ENCODE measurements at places on chromosomes 6 and 20.

- DNase-seq = peak; percentile 29
Observed at GRCh38 chr6:167898673-167899311, 72.1 kb downstream of the AFDN start.

DNA sequence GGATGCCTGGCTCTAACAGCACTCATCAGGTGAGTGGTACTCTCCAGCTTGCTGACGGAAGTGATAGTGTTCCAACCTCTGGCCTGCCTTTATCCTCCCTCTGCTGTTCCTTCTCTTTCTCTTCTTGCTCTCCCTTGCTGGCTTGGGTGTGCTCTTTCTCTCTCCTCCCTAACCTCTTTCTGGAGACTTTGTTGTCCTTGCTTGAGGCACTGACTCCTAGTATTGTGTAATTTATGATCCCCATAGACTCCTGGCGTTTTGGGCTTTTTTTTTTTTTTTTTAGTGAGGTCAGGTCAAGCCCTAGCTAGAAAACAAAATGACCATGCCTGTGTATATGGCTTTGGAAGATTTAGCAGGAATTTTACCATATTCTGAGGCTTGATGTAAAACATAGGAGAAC is 84.7 kb upstream of the MRAP2 start:
- no peak for DNase-seq

- DNase-seq = peak; percentile 22
Observed at GRCh38 chr6:27092316-27092692, 155.2 kb upstream of the PRSS16 start.

DNA sequence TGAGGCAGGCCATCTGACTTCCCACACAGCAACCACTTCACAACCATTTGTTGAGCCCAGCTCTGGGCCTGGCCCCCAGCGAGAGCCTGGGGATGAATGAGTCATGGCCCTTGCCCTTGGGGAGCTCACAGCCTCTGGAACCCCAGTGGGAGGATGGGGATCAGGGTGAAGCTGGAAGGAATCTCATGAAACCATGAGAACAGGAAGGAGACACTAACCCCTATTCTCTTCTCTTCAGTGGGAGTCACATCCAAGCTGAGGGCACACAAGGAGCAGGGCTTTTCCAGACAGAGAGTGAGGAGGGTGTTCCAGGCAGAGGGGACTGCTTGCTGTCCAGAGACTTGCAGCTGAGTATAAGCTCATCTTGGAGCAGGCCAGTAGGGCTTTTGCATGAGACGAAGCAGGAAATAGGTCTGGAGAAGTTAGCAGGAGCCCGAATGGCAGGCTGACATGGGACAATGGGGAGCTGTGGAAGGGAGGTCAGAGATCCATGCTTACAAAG is 7.5 kb downstream of the FOXS1 start:
- peak; percentile 72 for DNase-seq

GRCh38 chr6:52115145-52115741 is 27.8 kb upstream of the PKHD1 start:
- DNase-seq = no peak

DNA sequence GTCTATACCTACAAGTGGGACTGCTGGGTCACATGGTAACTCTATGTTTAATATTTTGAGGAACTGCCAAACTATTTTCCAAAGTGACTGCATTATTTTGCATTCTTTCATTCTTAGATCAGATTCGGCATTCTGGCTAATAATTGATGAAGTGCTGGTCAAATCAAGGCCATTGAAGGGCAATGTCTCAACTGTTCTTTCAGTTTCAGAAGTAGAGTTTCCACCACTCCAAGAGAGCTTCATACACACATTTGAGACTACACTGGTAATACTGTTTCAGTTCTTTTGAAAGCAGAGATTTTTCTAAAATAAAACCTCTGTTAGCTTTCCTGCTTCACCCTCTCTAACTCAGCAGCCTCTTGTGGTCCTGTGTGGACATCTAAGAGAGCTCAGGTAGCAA is 154.5 kb downstream of the CFAP61 start:
- DNase-seq = no peak

DNA sequence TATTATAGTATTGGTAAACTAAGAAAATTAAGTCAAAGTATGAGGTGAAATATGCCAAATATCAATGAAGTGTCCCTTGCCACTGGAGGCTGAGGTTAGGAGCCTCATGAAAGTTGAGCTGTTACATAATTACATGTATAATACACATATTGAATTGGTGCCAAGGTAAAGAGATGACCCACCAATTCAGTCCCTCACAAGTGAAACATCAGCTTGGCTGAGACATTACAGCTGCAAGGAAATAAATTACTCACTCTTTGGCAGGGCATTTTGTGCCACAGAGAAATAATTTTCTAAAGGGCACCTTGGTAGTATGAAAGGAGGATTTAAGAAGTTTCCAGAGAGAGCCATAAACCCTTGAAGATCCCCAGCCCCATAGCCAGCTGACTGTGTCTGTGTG is 127.4 kb downstream of the ADGRG6 start:
- DNase-seq = no peak

GRCh38 chr6:112429226-112429625 is 82.1 kb downstream of the RFPL4B start:
- peak; percentile 52 for DNase-seq

DNA sequence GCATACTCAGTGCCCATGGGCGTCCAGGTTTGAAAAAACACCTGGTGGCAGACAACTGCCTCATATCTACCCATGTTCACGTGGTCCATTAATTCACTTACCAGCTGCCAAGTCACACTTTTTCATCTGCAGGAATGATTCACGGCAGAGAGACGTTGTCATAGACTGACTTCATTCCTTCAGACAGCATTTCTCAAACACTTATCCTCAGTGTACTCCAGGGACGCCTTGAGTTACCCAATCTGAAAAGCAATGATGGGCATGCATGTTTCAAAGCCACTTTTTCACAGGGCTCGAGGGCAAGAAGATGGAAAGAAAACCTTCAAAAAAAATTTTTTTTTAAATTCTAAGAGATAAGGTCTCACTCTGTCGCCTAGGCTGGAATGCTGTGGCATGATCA is 6.0 kb downstream of the MMP24OS start:
- peak; percentile 51 for DNase-seq

DNA sequence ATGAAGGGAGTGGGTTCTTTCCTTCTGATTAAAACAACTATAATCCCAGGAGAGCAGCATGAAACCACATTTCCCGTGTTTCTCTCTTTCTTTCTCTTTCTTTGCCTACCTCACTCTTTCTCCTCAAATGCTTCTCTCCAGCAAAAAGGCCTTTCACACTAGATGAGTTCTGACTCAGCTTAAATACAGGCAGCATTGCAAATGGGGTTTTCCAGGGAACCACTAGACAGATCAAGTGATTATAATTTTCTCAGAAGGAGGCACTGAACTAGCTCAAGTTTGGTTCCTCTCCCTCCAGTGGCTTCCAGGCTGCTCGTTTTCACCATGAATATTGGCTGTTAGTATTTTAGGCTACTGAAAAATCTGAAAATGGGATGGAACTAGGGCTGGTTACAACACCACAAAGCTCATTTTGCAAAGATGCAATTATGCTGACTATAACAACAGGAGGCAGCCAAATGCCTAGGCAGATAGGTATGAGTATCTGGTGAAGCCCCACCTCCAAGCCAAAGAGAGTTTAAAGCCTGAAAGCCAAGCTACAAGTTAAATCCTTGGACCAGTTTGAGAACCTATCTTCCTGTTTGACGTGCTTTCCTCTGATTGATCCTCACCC is 260.0 kb downstream of the MMUT start:
- DNase-seq = no peak

GRCh38 chr6:5335020-5335419 is 73.7 kb downstream of the FARS2 start:
- no peak for DNase-seq

DNA sequence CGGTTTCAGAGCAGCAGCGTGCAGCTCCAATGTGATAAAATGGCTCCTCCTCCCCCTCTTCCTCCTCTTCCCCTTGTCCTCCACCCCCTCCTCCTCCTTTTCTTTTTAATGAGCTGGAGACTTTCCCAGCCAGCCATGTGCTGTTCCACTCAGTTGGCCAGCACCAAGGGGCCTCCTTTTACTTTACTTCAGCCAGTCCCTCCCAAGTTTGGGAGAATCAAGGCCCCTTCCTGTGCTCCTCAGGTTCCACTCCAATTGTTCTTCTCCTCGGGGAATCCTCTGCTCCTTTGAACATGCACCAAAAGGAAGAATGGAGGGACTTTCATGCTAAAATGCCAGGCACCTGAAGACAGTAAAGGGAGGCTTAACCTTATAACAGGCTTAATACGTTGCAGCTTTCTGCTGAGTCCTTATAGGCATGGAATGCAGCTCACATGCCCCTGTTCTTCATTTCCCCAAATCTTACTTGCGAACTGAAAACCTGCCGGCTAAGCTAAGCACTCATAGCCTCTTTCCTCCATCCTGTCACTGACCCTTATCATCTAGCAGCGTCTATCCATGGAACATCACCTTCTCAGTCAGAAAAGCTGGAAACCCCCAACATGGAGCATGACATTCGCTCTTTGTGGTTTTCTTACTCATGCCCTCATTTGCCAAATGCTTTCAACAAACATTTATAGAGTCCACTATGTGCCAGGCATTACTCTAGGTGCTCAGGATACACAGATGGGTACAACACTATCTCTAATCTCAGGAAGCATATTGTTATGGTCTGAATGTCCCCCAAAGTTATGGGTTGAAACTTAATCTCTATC is 170.6 kb downstream of the PHACTR1 start:
- peak; percentile 27 for DNase-seq

Measured in fibroblast of skin of right biceps (primary cell).